ENCODE measurements at places on chromosomes 16 and 17.

DNA sequence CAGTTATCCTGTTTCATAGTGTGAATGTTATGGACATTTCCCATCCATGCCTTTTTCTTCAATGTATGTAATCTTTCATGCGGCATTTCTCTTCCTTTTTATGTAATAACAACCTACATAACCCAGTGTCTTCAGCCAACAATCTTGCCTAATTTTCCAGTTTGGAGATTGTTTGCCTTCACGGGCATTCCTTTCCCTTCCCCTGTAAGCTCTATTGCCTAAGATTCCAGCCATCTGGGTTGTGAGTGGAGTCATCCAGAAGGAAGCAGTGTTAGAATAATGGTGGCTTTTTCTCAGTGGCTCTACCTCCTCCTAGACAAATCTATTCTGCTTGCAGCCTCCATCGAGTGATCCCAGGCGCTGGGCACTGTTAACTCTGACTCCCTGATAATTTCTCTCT lies 22.3 kb downstream of the SYCE1L start:
- DNase-seq, result peak; percentile 17

DNA sequence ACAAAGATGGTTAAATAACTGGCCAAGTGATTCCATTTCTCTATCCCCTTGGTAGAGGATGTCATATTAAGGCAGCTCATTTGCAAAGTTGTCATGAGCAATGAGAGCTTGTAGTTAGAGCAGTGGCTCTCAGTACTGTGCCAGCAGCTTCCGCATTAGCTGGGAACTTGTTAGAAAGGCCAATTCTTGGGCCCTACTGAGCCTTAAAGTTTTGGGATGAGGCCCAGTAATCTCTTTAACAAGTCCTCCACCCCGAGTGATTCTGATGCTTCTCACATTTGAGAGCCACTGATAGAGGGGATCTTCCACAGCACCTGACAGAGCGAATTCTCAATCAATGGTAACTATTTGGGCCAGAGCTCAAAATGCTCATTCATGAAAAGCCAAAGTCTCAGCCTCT lies 20.2 kb upstream of the CCL1 start:
- DNase-seq, result no peak

DNA sequence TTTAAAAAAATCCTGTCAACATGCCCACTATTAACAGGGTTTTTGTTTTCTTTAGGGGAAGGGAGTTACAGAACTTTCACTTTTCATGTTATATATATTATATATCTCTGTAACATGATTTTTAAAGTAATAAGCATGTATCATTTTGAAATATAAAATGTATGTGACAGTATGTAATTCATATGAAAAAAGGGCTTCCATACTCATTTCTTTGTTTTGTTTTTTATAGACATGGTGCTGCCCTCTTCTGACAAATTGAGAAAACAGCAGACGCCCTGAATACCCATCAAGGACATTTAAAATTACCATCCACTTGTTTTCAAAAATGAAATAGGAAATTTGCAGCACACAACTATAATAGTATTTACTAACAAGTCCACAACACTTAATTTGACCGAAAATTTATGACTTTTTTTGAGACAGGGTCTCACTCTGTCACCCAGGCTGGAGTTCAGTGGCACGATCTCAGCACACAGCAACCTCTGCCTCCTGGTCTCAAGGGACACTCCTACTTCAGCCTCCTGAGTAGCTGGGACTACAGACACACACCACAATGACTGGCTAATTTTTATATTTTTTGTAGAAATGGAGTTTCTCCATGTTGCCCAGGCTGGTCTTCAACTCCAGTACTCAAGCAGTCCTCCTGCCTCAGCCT lies 30.4 kb downstream of the CFDP1 start:
- DNase-seq, result peak; percentile 24

DNA sequence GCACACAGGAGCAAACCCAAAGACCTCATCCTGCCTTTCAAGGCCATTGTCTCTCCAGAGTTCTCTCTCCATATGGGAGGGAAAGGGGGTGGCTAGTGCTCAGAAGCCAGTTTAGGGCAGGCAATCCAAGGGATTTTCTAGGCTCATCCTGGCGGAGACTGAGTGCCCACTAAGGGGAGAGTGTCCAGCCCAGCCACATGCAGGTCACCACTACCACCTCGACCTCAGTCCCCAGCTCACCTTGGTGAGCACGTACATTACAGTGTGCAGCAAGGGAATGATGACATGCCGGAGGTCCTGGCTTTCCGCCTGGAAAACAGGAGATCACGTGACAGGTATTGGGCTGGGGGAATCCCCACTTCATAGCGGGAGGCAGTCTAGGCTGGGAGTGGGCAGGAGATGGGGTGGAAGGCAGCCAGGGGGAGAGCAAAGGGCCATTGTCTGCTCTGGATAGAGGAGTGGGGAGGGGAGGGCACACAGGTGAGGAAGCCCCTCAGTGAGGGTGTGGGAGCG lies 29.9 kb downstream of the PIK3R6 start:
- DNase-seq, result peak; percentile 46

DNA sequence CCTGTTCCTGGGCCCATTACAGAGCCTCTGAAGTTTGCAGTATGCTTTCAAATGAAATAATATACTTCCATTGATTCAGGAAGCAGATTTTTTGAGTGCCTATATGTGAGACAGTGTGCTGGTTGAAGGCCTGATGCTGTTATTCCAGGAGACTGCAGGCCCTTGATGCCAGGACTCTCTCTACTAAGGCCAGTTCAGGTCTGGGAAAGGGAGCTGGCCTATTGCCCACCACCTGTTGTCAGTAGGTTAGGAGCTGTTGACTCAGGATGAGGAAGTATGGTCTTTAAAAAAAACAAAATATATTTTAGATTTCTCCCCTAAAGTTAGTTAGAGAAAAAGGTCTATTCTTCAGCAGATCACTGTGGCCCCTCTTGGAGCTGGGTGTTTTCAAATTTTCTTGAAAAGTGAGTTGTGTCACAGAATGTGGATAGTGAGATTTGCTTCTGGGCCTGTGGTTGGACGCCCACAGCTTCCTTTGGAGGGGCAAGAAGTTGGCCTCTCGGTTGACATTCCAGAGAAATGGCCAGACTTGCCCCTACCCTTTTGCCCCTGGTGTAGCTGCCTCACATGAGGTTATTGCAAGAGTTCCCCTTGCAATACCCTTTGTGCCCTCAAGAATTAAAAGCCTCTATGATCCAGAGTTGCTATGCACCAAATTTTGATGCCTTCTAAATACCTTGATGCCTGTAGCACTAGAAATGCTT lies 7.9 kb downstream of the ESRP2 start:
- no peak for DNase-seq

DNA sequence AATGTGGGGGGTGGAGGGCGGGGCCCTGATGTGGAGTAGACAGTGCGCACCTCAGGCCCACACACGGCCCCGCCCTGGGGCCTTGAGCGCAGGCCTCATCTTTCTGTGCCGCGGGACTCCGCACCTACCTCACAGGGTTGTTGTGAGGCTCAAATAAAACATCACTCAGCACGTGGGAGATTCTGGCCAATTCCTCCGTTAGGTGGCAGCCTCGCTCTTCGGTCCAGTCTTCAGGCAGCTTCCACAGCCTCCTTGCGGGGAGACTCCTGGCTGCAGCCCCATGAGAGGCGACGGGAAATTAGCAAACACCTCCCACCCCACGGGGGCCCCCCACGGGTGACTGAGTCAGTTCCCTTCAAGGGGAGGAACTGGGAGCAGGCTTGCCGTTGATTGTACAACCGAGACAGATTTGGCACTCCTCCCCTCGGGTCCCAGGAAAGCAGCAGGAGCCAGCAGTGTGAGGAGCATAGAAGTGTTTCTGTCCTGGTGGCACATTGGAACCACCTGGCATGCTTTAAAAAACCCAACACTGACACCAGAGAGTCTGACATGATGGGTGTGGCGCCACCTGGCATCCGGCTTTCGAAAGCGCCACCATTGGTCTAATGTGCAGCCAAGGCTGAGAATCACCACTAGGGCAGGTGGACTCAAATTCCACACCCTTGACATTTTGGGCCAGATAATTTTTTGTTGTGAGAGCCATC lies 7.6 kb downstream of the MRM1 start:
- peak; percentile 12 for DNase-seq

GRCh38 chr17:64698725-64699124 lies 36.6 kb upstream of the SMURF2 start:
- DNase-seq, result no peak

GRCh38 chr16:3879258-3879886 lies 1.1 kb downstream of the CREBBP start:
- DNase-seq, result no peak

DNA sequence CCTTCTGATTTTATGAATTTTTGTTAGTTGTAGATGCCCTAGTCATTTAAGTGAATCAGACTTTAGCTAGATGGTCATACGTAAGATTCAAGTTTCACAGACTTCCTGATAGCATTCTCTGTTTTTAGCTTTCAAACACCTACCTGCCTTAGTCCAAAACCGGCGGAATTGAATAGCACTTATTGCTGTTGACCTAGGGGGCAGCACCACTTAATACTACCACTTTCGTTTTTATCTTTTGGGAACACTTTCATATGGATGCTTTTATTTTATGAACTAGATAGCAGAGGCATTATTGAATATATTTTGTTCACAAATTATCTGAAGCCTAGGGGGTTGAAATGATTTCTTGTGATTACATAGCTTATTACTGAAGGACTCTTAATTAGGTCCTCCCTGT lies 31.5 kb downstream of the TADA2A start:
- no peak for DNase-seq

DNA sequence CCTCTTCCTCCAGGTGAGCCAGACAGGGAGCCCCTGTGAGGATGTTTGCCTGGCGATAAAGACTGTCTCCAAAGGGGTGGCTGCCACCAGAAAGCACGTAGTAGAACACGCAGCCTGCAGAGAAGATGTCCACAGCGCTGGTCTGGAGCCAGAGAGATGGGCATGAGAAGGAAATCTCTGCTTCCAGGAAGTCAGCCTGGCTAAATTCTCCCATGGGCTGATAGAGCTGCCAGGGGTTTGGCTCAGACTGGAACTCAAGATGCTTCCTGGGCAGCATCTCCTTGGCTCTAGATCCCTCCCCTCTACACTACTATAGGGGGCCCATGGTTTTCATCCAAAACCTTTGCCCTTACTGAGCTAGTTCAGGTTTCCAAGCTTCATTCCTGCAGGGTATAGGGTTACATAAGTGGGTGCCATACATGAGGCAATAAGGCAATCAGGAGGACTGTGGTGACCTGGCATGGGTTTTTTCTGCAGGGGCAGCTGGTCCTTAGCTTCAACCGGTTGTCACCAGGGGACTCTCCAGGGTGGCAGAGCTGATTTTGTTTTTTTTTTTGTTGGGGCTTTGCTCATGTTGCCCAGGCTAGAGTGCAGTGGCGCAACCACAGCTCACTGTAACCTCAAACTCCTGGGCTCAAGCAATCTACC lies 13.6 kb downstream of the PLK1 start:
- no peak for DNase-seq

- DNase-seq, result no peak
These were observed 2.9 kb downstream of the ORAI3 start for GRCh38 chr16:30951750-30952149.

DNA sequence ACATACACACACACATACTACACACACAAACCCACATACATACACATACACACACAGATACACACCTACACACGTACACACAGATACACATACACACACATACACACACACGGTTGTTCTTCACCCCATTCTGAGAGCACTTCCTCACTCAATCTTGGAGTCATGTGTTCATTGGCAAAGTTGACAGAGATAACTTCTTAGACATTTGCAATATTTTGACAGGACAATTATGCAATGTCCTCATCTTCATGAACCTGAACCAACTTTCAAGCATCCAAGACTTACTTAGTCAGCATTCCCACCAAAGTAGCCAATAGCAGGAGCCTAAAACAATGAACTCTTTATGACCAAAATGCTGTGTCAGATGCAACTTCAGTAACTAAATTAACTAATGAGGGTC lies 77.1 kb upstream of the DNAH17 start:
- DNase-seq, result no peak

- DNase-seq, result no peak
These were observed 25.4 kb downstream of the ZFP90 start for GRCh38 chr16:68564382-68564985.

DNA sequence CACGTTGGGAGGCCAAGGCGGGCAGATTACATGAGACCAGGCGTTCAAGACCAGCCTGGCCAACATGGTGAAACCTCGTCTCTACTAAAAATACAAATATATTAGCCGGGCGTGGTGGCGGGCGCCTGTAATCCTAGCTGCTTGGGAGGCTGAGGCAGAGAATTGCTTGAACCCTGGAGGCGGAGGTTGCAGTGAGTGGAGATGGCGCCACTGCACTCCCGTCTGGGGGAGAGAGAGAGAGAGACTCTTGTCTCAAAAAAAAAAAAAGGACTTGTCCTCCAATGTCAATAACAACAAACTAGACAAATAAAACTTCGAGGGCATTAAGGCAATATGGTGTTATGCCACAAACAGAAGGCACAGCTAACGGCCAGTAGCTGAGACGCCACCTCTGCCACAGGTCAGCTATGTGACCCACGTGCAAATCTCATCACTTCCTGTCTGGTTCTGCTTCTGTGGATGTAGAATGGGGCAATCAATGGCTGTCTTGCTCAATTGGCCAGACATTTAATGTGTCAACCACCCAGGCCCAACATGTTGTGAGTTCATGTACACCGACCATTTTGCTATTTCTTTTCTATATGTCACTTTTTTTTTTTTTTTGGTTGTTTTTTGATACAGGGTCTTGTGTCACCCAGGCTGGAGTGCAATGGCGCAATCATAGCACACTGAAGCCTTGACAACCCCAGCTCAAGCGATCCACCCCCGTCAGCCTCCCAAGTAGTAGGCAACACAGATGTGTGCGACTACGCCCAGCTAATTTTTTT lies 834 bp upstream of the TXNDC11 start:
- DNase-seq, result peak; percentile 44

DNA sequence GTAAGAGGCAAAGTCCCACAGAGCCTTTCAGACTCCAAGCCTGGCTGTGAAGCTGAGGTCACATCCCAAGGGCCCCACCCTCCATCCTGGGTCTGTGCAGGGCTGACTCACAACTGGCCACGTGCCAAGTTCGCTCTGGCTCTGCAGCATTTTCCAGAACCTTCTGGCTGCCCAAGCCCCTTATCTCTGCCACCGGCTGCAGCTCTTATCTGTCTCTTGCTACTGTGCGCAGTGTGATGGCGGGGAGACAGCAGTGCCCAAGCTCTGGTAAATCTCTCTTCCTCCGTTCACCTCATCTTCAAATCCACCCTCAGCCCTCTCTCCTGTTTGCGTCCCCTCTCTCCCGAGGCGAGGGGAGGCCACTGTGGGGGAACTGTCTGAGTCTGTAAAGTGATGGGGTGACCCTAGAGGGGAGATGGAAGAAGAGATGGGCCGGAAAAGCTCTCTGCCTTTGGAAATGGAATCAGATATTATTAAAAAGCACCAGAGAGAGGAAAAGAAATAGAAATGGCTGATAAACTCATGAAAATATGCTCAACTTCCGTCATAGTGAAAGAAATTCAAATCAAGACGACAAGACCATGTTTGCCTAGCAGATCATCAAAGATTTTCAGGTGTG lies 162.7 kb upstream of the CDC42EP4 start:
- DNase-seq, result peak; percentile 48

- no peak for DNase-seq
These were observed at the start of gene IKZF3 for GRCh38 chr17:39863918-39864746. IKZF3 (minus strand) TSS chr17:39864312; CDS start chr17:39864126, 186 bp downstream.

GRCh38 chr17:65583921-65584603 lies 22.6 kb upstream of the AXIN2 start:
- DNase-seq, result no peak

- DNase-seq, result peak; percentile 51
These were observed 18.5 kb upstream of the TERF2 start for GRCh38 chr16:69404275-69404805.

All from NCI-H226 (cell line).